ENCODE measurements at places on chromosomes 6 and 20.

DNA sequence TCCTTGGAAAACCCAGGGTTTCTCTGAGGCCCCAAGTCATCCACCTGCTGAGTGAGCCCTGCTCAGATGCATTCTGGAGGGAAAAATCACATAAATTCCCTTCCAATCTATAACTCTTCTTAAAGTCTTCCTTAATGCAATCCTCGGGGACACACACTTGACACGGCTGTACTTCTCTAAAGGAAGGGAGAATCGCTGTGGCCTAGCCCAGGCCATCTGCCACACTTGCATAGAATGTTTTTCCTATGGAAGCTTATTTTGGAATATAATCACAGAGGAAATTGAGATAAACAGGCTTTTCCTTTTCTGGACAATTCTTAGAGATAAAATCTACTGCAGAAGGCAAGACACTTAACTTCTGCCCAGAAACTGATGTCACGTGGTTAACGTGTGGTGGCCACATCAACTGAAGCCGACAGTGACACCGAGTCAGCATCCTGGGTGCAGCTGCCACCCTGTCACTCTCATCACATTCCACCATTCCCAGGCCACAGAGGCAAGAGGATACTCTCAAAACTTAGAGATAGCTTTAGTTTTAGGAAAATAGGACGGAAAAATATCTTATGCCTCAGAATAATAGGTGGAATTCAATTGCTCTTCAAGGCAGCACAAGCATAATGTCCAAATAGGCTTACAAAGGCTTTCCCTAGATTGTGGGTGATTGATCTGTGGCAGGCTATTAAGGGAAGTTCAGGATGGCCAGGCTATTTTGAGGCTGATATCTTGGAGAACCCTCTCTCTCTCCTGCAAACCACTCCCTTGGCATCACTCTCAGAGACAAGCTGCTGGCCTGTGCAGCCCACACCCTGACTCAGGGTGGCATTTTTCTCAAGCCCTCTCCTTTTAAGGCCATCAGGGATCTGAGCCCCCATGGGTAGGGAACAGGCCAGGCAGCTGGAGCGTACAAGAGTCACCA lies 29.6 kb downstream of the PSMB1 start:
- DNase-seq, result no peak

DNA sequence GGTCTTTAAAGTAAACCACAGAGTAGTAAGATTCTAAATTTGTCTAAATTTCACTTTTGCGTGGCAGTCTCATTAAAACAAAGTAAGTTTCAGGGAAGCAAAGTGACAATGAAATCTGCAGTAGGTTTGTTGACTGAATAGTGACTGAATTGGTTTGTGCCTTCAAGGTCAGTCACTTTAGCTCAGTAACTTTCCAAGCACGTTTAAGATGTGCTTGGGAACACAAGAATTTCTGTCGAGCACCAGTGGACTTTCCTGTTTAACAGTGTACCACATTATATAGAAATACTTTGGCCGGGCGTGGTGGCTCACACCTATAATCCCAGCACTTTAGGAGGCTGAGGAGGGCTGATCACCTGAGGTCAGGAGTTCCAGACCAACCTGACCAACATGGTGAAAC lies 1.7 kb upstream of the CD24 start:
- DNase-seq, result no peak

GRCh38 chr20:50592282-50593004 lies 82.3 kb downstream of the PTPN1 start:
- DNase-seq, result no peak

- no peak for DNase-seq
Observed at GRCh38 chr20:22745194-22745500, 160.8 kb upstream of the FOXA2 start.

DNA sequence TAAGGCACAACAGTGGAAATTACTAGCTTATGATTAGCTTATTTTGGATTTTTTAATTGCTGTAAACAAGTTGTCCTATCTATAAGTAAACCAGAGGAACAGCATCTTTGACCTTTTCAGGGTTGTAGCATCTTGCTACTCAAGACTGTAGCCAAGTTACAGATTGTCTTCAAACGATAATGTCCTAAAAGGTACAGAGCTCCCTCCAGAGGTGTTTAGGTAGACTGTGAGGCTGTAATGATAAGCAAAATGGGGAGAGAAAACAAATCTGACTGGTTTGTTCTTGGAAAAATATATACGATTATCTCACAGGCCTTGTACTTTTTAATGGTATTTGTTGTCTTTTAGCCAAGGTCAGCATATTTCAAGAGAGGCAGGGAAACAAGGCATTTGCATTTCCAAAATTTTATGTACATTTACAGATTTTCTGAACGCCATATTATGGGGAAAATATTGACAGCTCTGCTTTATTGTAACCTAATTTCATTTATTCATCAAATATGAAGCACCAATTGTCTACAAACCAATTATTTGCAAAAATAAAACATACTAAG lies 273.4 kb downstream of the MEI4 start:
- DNase-seq, result no peak

GRCh38 chr6:104653781-104654180 lies 205.9 kb downstream of the HACE1 start:
- no peak for DNase-seq

DNA sequence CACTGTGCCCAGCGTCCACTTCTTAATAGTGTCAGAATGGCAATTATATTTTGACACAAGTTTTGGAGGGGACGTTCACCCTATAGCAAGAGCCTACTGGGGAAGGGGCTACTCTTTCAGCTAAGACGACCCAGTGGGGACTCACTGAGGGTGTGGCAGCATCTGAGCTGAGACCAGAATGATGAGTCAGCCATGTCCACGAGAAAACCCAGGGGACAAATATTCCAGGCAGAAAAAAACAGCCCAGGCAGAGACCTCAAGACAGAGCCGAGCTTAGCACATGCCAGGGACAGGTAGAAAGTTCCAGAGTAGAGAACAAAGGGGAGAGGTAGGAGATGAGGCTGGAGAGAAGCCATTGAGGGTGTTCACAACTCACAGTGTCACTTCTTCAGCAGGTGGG lies 11.2 kb downstream of the CNBD2 start:
- no peak for DNase-seq

- DNase-seq, result no peak
Observed at GRCh38 chr20:4147319-4147718, 132.0 kb upstream of the RNF24 start.

DNA sequence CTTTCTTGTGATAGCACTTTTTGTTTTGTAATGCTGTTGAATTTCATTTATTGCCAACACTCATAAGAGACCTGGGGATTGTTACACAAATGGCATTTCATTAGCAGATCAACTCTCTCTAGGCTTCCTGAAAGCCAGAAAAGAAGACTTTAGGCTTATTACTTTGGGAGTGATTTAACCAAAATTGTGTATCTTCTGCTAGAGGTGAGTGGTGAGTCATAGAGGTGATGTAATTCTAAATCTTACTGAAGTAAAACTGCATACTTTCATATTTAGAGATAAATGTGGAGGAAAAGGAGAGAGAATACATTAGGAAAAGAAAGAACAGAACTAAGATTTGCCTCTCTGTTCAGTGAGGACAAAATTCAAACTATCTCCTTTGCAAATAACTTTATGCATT lies 304.7 kb upstream of the RGS17 start:
- no peak for DNase-seq
